SJSA1 (cell line): ENCODE measurements at places on chromosomes 2 and 18.
A peak's percentile ranks its signal among the peaks of the same experiment; 100 is the strongest.

GRCh38 chr18:12679183-12679786 is 21.4 kb upstream of the SPIRE1 start:
- H3K27ac ChIP-seq = 0 out of 2 replicates have a peak overlapping the region, but pooled peaks have one; percentile 22
- H3K27me3 ChIP-seq = no peaks in the 10 kb centered on the region
- no peak overlapping the region for H3K4me3 ChIP-seq
- peaks cover 13% of the 10 kb centered on the region for H3K36me3 ChIP-seq
- DNase-seq = peak; percentile 55

DNA sequence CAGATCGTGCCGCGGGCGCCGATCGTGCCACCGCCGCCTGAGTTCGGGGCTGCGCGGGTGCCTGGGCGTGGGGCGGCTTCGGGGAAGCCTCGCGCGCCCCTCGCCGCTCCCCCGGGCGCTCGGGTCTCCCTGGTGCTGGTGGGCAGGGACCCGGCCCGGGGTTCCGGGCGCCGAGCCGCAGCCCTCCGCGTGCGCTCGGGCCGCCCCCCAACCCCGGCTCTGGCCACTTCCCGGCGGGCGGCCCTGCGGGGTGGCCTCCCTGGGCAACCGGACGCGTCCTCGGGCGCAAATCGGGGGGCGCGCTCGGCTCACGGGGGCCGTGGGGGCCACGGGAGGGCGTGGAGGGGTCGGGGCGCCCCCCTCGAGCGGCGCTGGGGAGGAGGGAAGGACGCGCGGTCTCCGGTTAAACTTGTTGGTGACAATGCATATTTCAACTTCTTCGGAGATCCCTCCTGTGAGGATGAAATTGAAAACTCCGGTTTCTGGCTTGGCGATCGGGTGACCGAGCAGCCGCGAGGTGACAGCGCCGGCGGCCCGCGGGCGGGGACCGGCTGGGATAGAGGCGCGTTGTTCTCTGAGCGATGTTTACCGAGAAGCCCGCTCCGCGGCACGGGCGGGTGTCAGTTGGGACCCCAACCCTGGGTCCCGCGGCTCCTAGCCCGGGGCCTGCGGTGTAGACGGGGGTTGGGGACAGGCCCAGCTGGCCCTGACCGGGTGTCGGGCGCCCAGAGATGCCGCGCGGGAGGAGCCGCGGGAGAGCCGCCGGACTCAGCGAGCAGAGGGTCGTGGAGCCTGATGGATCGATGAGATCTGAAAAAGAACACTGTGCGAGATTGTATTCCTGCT is 676 bp downstream of the SH3BP4 start:
- peak; percentile 57 for DNase-seq
- H3K4me3 ChIP-seq = peak overlapping the region; percentile 89
- peaks cover 68% of the 10 kb centered on the region for H3K4me1 ChIP-seq
- H3K36me3 ChIP-seq = peaks cover 52% of the 10 kb centered on the region
- peak overlapping the region; percentile 89 for H3K27ac ChIP-seq

GRCh38 chr18:54255141-54255540 is 14.2 kb upstream of the POLI start:
- no peak overlapping the region for H3K4me3 ChIP-seq
- no peaks in the 10 kb centered on the region; the same call in 1 of the 2 replicates for H3K4me1 ChIP-seq
- no peak overlapping the region for H3K27ac ChIP-seq
- H3K36me3 ChIP-seq = no peaks in the 10 kb centered on the region

DNA sequence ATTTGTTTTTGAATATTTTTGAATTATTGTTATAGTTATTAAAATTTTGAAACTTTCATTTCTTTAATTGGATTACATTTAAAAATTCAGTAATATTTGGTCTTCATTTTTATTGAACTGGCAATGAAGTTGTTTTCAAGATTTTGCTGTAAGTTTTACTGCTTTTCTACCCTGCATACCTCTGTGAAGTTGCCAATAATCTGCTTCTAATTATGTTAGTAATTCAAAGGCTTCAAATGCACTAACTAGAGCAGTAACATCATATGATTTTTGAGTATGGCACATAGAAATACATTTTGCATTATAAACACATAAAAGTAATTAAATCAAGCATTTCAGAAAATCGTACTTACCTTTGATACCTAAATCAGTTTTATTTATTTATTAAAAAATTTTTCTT is 40.3 kb upstream of the FAM171B start:
- no peaks in the 10 kb centered on the region for H3K27me3 ChIP-seq
- H3K27ac ChIP-seq = no peak overlapping the region
- H3K36me3 ChIP-seq = peaks cover 61% of the 10 kb centered on the region

DNA sequence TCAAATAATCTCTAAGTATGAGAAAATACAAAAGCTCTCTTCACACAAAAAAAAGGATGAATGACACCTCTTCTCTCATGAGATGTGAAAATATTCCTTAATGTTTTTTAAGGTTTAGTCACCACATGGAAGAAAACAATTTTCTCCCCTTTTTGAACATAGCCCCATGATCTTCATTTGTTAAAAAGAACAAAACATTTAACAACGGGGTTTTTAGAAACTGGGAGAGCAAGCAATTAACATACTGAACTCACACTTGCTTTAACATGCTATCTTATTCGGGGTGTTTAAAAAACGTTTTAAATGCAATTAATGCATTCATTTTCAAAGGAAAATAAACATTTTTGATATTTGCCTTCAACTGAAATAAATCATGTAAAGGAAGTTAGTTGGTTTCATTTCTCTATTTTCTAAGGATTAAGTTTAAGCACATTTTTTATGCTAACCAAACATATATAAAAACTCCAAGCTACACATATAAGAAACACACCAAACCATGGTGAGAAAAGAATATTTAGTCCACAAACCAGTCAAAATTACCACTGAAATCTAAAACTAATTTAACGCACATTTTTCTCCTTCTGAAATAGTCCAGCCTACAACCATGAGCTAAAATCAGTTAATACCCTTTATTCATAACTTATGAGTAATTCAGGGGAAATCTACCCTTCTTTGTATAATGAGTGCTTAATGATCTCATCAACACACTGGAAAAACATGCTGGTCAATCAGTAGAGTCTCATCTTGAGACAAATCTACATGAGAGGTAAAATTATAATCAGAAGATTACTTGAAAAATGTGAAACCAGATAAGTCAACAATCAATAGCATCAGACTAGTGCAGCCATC is 8.2 kb downstream of the FBXO11 start:
- H3K36me3 ChIP-seq = peaks cover 3% of the 10 kb centered on the region; the same call in 1 of the 2 replicates
- H3K4me1 ChIP-seq = peaks cover 5% of the 10 kb centered on the region
- H3K4me3 ChIP-seq = no peak overlapping the region
- H3K27me3 ChIP-seq = no peaks in the 10 kb centered on the region
- no peak overlapping the region for H3K27ac ChIP-seq
- no peak for DNase-seq

DNA sequence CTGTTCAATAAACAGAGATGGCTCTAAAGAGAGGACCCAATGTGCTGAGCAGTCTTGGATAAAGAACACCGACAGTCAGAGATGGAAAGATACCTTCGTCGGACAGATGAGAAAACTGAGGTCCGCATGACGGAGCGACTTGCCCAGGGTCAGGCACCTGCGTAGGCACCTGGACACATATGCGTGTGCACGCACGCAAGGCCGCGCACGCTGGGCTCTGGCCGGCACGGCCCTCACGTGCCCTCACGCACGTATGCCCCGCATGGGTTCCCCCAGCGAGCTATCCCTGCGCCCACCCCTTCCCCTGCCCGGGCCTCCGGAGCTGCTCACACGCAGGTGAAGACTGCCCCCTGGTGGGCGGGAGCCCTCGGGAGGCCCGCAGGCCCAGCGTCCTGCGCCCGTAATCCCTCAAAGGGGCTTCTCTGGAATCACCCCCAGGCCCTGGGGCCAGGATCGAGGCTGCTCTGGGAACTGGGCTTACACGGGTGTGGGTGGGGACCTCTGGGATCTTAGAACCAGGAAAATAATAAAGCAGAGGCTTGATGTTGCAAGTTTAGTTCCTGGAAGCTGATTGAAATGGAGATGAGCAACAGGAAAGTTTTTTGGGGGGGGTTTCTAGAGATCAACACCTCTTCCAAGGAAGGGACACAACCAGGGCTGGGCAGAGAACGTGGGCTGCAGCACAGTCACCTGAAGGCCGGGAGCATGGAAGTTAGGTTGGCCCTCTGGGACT is 246.3 kb downstream of the TNS1 start:
- no peaks in the 10 kb centered on the region for H3K36me3 ChIP-seq
- peak; percentile 30 for DNase-seq
- no peaks in the 10 kb centered on the region for H3K4me1 ChIP-seq
- no peak overlapping the region for H3K4me3 ChIP-seq

GRCh38 chr2:57160976-57161375 is 885.6 kb upstream of the VRK2 start:
- no peak overlapping the region for H3K27ac ChIP-seq
- no peak for DNase-seq
- H3K27me3 ChIP-seq = no peaks in the 10 kb centered on the region
- no peak overlapping the region for H3K4me3 ChIP-seq
- no peaks in the 10 kb centered on the region for H3K36me3 ChIP-seq
